ENCODE measurements at places on chromosomes 3 and 15. TPM values are rescaled to one million over a fixed set of nuclear protein-coding genes. Genes with fewer than 3 reads are reported as not detected.

- DNase-seq, result no peak
These were observed 30.7 kb downstream of the KATNBL1 start for GRCh38 chr15:34179234-34179633.

DNA sequence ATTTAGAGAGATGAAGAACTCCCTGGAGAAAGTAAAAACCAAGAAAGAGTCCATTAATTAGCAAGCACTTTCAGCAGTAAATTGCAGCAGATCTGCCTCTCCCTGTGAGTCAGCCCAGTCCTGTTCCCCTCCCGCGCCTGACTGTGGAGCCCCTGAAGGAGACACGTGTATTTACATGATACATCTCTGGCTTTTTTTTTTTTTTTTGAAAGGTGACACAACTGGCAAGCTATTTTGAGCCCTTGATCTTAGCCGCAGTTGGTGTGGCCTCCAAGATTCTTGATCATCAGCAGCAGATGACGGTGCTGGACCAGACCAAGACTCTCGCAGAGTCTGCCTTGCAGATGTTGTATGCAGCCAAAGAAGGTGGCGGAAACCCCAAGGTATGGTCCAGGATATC lies 271.8 kb upstream of the TPM1 start:
- DNase-seq, result peak; percentile 90

- DNase-seq, result no peak
These were observed 51.5 kb upstream of the NANOGP8 start for GRCh38 chr15:35136321-35137189.

GRCh38 chr3:40997711-40998519 lies 201.4 kb upstream of the CTNNB1 start:
- no peak for DNase-seq

CD200 gene
- 0.62 TPM for total RNA-seq

DNA sequence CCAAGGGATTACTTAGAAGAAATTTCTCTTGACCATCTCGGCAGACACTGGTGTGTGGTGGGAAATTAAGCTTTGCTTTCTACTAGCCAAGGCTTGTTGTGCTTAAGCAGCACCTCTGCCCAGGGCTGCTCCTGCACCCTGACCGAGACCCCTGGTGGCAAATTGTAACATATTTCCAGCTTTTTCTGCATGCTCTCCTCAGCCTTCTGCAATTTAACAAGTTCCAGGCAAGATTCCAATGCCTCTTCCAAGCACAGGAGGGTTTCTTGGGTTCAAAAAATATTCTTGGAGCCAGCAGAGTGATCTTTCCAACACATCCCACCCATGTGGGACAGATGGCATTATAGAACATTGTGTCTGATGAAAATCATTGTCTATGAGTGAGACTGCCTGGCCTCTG lies 210.5 kb downstream of the CLSTN2 start:
- no peak for DNase-seq

- no peak for DNase-seq
These were observed 13.2 kb downstream of the NR1I2 start for GRCh38 chr3:119794971-119795612.

DNA sequence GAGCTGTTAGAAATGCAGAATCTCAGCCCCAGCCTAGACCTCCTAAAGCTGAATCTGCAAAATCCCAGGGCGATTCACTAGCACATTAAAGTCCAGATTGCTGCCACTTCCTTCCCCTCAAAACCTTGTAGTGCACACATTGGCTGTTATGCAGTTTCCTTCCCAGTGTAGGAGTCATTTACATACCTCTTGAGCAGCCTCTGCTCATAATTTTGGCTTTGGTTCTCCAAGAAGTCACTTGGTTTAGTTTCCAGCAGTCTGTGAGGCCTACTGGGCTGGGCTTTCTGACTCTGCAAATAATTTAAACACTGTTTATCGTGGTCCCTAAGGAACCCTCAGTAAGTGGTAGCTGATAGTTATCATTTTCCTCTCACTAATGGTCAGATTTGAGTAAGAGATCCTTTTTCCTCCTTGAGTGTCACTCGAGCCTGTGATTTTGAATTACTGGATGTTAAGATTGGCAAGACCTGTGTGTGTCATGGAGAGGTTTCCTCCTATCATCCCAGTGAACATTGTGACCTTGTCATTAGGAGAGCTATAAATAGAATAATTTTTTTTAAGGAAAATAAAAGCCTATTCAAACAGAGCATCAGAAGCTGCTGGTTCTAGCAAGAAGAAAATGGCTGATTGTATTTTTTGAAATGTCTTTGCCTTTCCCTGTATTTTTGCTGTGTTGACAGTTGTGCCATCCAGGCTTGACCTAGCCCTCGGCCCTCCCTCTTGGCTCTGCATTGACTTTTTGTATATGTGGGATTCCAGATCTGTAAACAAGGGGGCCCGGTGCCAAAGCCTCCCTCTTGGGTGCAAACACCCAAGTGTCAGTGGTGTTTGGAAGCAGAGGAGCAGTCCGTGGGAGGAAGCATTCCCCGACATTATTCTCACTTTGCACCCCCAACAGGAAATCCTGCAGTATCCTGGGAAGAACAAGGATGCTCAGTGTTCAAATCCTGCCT lies 134.8 kb upstream of the ANKRD28 start:
- no peak for DNase-seq

DNA sequence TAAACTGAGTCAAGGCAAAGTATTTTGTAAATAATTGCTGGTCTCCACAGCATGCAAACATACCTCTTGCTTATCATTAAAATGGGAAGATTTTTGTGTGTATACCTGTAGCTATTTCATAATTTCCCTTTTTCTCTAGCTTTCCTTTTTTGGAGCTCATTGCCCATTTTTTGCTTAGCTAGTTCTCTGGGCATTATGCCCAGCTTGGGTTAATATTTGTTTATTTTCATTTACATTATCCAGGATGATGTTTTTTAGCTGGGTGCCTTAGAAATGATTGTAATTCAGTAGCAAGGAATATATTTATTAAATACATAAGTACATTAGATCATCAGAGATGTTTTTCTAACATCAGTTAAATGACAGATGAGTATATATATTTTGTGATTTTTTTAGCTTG lies 1271.7 kb upstream of the GBE1 start:
- DNase-seq, result no peak

ADAMTS7 gene
- 1.1 TPM for total RNA-seq

ZNF592 gene
- 33.4 TPM for total RNA-seq

PP2D1 gene
- total RNA-seq, result not detected

- DNase-seq, result peak; percentile 89
These were observed at the start of gene PTPRG for GRCh38 chr3:61561374-61562041. Gene PTPRG, plus strand, starts transcription at chr3:61561571. Its CDS starts 717 bp downstream, at chr3:61562288.

- DNase-seq, result no peak
These were observed 89.6 kb downstream of the GMPS start for GRCh38 chr3:155960060-155960459.

DNA sequence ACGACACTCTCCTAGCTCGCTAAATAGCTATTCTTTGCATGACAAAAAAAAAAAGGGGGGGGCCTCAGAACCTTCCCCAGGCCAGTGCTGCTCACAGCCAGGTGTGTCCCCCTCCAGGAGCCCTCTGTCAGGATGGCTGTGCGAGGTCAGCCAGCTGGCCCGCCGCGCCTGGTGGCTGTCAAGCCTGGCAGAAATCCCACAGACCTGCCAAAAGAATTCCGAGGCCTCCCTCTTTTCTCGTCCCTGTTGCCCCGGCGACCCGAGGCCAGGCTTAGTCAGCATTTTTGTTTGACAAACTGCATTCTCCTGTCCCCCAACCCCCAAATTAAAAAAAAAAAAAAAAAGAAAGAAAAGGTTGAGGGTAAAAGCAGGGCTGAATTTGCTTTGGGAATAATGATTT lies 61.9 kb downstream of the TM4SF4 start:
- DNase-seq, result peak; percentile 50

- no peak for DNase-seq
These were observed 103.1 kb upstream of the CCNL1 start for GRCh38 chr3:157263027-157263426.

MANF gene
- total RNA-seq, result 12.6 TPM

GP5 gene
- total RNA-seq, result not detected

GRCh38 chr15:42921342-42921731 lies 759 bp upstream of the TTBK2 start:
- DNase-seq, result peak; percentile 66

DNA sequence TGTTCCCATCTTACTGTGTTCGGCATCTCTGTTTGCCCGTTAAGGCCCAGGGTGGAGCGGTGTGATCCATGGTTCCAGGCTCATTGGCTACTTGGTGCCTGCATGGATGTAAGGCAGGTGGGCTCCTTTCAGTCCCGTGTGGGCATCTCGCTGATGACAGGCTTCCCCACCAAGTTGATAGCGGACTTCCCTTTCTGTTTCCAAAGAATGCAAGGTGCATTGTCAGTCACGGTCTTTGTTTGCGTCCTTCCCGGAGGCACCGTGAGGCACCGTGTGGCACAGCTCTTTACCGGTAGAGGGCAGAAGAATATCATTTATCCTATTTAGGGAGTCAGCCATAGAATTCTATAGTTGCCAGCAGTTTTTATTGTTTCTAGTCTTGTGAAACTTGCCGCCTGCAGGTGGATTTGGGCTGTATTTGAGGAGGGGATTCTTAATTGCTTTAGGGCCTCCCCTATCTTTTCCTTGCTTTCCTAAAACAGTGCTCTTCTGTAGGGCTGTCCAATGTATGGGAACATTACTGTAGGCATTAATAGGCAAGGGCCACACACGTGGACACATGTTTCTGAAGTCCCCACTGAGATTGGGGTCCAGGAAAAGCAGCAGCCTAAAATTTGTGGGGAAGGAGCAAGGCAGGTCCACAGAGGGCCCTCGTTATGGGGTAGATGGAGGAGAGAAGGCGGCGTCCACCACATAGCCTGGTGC lies 244.1 kb downstream of the SLCO3A1 start:
- DNase-seq, result no peak

- DNase-seq, result no peak
These were observed 1049.1 kb downstream of the FHIT start for GRCh38 chr3:60202052-60202726.

GRCh38 chr15:66184936-66185790 lies 68.4 kb downstream of the MEGF11 start:
- DNase-seq, result no peak

DNA sequence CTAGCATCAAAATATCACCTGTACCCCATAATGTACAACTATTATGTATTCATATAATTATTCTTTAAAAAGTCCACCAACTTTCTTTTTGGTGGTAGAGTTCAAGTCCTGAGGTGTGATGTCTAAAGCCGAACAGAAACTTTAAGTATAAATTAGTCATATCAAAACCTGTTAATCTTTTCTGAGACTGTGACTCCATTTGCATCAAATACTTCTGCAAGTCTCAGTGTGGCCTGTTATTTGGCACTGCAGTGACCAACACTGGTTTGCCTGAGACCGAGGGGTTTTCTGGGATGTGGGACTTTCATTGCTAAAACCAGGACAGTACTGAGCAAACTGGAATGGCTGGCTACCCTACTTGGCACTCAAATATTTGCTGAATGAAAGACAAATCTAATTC lies 7.3 kb downstream of the NGLY1 start:
- DNase-seq, result no peak

DNA sequence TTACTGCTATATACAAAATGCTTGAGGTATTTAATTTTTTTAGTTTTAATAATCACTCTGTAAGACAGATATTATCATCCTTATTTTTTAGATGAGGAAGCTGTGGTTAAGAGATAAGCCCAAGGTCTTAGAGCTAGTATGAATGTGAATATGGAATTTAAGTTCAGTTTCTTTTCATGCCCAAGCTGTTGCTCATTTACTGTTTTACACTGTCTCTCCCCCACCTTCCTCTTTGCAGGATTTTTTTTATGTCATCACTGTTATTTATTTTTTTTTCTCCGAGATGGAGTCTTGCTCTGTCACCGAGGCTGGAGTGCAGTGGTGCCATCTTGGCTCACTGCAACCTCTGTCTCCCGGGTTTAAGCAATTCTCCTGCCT lies 22.5 kb downstream of the MAP2K5 start:
- no peak for DNase-seq

LARP6 gene
- 11.6 TPM for total RNA-seq

DNA sequence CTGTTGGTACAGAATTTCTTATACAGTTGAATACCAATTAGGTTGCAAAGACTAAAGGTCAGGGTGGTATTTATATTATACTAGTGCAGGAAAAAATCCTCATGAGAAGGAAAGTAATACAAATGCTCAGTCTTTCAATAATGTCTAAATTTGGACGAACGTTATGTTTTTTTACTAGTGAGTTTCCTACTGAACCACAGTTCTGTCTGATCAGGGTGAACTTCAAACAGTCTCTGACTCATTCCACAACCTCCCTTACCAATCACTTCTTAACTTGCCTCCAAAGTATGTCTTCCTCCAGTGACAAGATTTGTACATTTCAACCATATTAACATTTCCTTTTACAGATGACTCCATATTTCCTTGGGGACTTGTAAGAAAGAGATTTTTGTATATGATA lies 3.4 kb downstream of the TMEM212 start:
- no peak for DNase-seq

DNA sequence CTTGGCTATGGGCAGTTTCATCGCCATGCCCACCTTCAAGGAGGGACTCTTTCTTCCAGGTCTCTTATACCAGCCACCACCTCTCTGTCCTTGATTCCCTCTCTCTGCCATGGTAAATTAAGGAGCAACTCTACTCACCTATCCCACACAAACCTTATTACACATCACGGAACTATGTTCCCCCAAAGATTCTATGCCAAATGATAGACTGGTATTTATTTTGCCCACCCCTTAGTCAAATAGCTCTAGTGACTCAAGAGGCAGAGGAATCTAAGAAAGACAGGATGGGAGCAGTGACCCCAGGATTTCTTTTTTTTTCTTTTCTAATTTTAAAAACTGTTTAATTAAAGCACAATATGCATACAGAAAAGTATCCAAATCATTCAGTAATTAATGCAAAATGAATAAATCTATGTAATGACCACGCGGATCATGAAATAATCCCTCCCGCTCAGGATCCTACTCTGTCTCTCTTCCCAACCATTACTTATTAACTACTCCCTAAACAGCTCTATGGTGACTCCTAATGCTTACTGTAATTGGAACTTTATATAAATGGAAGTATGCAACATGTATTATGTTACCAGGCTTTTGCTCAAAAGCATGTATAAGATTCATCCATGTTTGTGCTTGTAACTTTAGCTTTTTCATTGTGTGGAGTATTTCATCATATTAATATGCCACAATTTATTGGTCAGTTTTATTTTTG lies 410.8 kb upstream of the RASGRP1 start:
- DNase-seq, result no peak

GOLGA8S gene
- total RNA-seq, result 0.07 TPM
